Ovary (tissue), 10 donors: ENCODE measurements at places on chromosomes 12 and 14.
A peak's percentile ranks its signal among the peaks of the same experiment; 100 is the strongest.

- no peak for DNase-seq
These were observed 69.8 kb downstream of the NCOR2 start for GRCh38 chr12:124497658-124498057.

GRCh38 chr12:115785548-115785947 is 491.9 kb downstream of the MED13L start:
- DNase-seq: no peak

DNA sequence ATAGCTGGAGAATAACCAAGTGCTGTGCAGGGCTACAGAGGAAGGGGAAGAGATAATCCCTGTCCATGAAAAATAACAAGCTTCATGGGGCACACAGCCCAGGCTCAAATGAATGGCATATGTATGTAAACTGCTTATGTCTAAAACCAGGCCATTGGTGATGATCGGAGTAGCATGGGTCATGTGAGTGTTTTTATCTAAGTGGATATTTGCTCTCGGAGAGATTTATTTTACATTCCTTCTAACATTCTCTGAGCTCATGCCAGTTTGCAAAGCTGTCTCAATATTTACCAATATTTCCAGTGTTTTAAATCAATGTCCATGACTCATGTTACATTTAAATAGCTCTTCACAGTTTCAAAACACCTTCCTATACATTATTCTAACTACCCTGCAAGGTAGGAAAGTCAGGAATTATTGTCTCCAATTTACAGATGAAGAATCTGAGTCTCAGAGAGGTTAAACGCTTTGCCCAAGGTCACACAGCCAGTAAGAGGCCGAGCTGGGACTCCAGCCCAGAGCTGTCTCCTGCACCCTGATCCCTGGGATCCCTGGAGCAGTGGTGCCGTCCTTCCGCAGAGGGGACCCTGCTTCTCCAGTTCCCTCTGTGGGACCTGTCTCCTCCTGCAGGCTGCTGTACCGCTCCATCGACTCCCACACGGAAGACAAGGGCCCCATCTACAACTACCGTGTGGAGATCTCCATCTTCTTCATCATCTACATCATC is 186.7 kb upstream of the FKBP4 start:
- no peak for DNase-seq

DNA sequence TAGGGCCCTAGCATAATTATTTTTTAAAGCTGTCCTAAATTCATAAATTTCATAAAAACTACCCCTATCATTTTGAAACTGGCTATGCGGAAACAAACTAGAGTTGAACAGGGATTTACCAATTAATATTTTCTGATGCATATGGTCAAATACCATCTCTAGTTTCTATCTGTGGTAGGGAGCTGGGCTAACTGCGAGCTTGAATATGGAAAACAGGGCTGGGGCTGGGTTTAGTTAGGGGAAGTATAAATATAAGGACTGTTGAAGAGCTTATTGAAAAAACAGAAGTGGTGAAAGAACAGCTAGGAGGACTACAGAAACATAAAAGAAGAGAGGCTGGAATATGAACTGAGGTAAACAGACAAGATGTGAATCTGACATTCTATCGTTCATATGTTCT is 91.8 kb downstream of the SLC38A1 start:
- DNase-seq: no peak

DNA sequence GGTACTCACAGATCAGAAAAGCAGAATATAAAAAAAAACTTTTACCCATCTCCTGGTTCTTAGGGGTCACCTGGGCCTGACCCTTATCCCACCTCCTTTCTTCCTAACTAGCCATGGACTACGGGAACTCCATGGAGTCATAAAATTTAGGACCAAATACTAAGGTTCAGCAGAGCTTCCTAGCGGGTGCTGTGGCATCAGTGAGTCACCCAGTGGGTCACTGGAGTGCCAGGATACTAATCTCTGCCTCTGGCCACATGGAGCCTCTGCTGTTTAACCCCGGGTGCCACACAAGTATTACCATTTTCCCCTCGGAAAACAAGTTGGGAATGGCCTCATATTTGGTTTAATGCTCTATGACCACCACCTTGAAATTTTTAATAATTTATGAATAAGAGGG is 6.9 kb downstream of the ZBTB39 start:
- no peak for DNase-seq

DNA sequence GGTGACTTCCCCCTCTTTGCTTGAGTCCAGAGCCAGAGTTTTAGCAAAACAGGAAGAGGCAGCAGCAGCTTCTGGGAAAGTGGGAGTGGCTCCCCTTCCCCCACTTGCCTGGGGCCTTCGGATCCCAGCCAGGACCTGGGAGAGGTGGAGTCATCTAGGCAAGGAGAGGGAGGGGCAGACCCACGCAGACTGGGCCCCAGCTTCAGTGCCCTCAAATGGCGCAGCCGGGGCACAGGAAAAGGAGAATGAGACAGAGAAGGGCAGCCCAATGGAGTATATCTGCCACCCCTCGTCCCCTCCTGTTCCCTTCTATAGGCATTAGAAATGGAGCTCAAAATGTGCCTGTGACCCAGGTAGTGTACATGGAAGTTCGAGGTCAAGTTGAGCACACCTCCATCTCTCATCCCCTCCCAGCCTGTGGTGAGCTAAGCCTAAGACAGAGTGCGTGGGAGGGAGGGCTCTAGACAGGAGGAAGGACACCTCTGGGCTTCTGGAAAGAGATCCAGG is 9.3 kb upstream of the HDAC7 start:
- peak; percentile 94 for DNase-seq

GRCh38 chr12:102479939-102480338 is 424 bp downstream of the IGF1 start:
- no peak for DNase-seq
